Activated CD4-positive, alpha-beta T cell treated with anti-CD3 and anti-CD28 coated beads for 36 hours (primary cell): ENCODE measurements at places on chromosomes 13 and 19.
A peak's percentile ranks its signal among the peaks of the same experiment; 100 is the strongest.

GRCh38 chr19:29364224-29364726 lies 151.3 kb upstream of the UQCRFS1 start:
- no peak for DNase-seq

DNA sequence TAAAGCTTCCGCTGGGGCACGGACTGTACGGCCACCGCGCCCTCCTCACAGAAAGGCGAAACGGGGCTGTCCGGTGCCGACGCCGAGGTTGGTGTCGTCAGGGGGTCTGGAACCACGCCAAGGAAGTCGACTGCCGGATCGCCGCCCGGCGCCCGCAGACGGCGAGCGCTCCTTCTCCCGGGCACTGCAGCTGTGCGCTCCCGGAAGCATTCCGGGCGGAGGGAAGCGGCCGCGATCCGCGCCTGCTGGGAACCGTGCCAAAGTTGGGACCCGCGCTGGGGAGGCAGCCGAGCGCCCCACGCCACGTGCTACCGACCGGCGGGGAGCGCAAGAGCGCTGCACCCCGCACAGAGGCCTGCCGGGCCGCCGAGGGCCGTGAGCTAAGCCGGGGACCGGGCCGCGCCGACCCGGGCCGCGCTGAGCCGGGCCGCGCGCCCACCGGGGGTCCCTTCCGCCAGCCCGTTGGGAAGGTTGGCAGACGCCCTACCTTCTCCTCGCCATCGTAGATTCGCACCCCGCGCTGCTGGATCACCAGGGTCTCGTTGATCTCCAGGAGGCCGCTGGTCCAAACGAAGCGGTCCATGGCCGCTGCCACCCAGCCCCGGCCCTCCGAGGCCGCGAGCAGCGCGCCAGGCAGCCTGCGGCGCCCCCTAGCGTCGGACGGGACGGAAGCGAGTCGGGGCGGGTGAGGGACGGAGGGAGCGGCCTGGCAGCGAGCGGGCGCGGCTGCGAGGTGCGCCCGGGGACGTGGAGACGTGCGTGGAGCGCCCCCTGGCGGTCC lies at the start of gene VPS36:
Gene VPS36 (minus strand): TSS at position 623 of the 781 bp plus-strand sequence. CDS start 40 bp downstream, at position 583.
- DNase-seq, result peak; percentile 96

DNA sequence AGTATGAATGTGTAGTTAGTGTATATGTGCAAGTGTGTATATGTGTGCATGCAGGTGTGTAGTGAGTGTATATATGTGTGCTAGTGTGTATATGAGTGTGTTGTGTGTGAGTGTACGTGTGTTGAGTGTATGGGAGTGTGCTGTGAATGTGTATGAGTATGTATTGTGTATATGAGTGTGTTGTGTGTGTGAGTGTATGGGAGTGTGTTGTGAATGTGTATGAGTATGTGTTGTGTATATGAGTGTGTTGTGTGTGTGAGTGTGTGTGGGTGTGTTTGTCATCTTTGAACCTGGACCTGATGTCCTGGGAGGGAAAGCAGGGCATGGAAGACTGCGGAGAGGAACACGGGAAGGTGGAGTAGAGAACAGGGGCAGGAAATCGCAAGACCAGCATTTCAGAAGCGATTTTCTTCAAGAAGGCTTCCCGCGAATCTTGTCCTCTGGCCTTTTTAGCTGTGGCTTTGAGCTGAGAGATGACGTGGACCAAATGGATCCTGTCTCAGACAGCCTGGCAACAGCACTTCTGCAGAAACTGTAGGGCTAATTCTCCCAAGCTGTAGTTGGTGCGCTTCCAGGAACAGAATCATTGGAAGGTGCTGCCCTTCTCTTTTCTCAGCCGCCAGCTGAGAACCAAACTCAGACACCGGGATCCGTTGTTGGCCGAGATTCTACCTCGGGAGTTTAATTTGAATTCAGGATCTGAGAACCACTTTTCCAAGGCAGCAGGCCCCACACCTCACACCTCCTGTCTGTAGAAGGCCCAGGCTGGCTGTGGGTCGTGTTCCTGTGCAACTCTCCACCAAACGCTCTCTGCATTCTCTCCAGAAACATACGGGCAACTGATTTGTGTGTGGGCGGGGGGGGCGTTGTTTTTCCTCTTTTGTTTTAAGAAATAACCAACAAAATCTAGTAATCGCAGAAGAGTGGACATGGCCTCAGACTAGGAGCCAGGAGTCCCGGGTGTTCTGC lies 94.7 kb upstream of the RAP2A start:
- no peak for DNase-seq

GRCh38 chr13:48949566-48950500 lies 25.9 kb upstream of the FNDC3A start:
- no peak for DNase-seq

DNA sequence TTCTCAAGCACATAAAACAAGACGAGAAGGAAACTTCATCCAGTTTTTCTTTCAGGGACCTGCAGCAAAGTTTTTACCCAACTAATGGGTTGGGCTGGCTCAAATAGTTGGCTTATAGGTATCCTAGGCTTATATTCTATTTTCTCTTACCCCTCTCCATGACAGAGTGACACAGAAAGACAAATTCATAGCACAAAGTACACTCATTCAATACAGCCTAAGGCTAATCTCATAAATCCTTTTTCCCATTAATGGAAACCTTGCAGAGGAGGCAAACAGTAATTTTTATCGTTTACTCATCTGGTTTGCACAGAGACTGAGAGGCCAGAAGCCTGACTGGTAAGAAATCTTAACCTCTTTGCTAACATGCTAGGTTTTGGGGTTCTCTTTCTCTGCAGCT lies 1589.9 kb downstream of the SLITRK1 start:
- no peak for DNase-seq

DNA sequence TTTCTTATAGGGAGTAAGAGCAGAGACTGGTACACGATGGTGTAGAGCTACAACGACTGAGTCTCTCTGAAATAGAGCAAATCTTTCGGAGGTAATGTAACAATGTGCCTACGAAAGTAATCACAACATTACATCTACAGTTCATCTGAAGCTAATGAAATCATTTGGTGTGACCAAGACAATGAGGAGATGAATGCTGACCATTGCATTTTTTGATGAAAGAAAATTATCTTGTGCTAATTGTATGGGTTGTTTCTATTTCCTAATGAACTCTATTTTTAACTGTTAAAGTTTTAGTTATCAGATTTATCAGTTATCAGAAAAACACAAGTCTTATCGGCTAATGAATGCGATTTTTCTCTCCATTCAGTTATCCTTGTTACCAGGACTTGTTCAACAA lies 913.4 kb downstream of the SLITRK6 start:
- no peak for DNase-seq

DNA sequence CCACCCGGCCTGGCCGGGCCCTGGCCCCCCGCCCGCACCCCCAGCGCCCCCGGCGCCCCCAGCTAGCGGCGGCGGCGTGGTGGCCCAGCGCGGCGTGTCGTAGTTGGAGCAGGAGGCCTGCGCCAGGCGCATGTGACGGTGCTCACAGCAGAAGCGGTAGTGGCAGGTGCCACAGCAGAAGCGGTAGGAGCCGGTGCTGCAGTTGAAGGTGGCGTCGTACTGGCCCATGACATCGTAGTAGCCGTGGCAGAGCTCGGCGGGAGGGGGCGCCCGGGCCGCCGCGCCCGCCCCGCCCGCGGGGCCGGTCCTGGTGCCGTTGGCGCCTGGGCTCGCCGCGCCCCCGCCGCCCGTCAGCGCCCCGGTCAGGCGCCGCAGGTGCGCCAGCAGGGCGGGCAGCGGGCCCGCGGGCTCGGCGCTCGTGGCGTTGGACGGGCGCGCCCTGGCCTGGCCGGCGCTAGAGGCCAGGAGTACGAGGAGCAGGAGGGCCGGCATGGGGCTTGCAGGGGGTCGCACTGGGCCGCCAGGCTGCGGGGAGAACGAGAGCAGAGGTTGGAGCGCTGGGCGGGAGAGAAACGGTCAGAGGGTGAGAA lies 633 bp downstream of the SHISA7 start:
- peak; percentile 49 for DNase-seq
